ENCODE measurements at places on chromosomes 7 and 10.
A peak's percentile ranks its signal among the peaks of the same experiment; 100 is the strongest.

GRCh38 chr7:2204446-2204845 is 28.3 kb downstream of the MAD1L1 start:
- no peak for DNase-seq

- no peak for DNase-seq
Measured at GRCh38 chr7:16528520-16528919, 1.9 kb downstream of the LRRC72 start.

DNA sequence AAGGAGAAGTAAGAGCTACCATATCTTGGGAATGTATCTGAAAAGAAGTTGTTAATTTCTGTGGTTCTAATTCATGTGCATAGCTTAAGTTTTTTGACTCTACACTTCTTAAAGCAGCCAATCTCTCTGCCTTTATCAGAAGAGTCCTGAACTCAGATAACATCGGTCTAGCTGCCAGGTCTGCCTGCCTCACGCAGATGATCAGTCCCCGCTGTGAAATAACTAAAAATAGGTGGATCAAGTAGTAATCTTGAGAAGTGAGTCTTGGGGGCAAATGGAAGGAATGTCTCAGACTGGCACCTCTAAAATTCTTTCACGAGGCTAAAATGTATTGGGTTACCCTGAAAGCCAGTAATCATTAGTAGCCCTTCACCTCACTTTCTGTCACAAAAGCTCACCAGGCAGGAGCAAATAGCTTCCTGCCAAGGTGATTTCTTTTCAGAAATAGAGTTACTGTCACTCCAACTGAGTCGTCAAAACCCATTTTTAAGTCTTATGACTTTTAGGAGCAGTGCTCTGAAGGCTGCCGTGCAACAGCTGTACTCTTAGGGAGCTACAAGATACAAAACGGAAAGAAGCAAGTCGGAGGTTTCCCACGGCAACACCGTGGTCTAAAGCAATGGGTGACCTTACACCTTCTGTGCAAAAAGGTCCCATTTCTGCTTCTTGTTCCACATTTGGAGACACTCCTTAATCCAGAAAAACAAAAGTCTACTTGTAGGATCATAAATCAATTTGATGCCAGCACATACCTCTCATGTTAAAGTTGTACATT is 85.2 kb downstream of the ABCB5 start:
- DNase-seq, result no peak

- no peak for DNase-seq
Measured at GRCh38 chr10:47380341-47381102, 3.6 kb downstream of the ZNF488 start.

DNA sequence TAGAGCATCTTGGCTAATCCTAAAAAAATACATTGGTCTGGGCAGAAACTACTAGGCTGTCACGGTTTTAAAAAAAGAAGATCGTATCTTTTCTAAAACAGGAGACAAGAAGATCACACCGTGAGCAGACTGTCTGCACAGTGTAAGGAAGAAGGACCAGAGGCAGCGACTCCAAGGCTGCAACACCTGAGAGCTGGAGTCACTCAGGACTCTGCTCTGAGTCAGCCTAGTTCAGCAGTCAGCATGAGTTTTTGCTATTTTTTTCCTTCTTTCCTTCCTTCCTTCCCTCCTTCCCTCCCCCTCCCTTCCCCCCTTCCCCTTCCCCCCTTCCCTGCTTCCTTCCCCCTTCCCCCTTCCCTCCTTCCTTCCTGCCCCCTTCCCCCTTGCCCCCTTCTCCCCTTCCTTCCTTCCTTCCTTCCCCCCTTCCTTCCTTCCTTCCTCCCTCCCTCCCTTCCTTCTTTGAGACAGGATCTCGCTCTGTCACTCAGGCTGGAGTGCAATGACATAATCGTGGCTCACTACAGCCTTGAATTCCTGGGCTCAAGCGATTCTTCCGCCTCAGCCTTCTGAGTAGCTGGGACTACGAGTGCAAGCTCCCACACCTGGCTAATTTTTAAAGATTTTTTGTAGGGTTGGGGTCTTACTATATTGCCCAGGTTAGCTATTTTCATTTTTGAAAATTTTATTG is 24.4 kb downstream of the BAG3 start:
- no peak for DNase-seq

- DNase-seq, result peak; percentile 45
Measured at GRCh38 chr7:51067757-51068156, 248.9 kb downstream of the COBL start.

- DNase-seq, result no peak
Measured at GRCh38 chr7:68720697-68721096, 877.6 kb upstream of the AUTS2 start.

All from NCI-H1105 (cell line).